NCI-H2081 (cell line): ENCODE measurements at places on chromosomes 12 and 14.
A peak's percentile ranks its signal among the peaks of the same experiment; 100 is the strongest.

- DNase-seq = no peak
Measured at GRCh38 chr12:25896981-25897380, 61.5 kb upstream of the RASSF8 start.

DNA sequence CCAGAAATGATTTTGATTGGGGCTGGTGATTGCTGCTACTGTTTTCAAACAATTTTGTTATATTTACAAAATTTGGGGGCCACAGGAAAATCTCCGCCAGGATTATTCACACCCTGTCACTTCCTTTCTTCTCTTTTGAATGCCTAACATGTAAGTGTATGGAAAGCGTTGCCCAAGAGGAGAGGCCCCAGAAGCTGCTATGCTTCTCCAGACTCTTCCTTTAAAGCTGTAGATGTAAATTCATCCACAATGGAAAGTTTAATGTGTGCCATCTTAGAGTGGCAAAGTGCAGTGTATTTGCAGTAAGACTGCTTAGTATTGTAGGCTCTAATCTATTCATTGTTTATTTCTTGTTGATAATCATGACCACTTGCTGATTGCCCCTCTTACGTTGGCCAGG lies 136.7 kb upstream of the LRIG3 start:
- DNase-seq = no peak

DNA sequence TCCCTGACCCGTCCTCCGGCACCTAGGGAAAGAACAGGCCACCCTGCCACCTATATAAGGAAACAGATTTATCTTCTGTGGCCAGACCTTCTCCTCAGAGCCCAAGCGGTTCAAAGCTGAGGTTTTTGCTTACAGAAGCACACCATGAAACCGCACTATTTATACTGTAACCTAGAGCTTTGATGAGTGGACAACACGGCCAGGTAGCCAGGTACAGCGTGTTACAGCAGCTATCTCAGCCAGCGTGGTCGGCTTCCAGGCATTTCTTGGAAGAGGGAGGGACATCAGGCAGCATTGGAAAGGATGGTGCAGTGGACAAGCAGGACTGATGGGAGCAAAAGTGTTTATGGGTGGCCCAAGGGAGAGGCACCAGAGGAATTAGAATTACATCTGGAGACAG lies 34.4 kb downstream of the TTC7B start:
- no peak for DNase-seq

- DNase-seq = peak; percentile 68
Measured at GRCh38 chr14:21068521-21069387, 1.4 kb upstream of the ARHGEF40 start.

DNA sequence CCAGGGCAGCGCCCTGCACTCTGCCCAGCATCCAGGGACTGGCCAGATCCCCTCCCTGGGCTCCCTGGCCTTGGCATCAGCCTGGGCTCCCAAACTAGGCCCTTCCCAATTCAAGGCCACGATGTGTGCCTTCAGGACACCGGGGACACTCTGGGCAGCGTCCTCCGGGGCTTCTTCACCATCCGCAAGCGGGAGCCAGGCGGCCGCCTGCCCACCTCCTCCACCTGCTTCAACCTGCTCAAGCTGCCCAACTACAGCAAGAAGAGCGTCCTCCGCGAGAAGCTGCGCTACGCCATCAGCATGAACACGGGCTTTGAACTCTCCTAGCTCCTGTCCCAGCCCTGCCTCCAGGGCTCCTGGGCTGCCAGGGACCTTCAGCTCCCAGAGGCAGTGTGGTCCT lies 38.8 kb downstream of the MMAB start:
- DNase-seq = no peak

GRCh38 chr14:100679707-100680438 lies 46.8 kb upstream of the DLK1 start:
- no peak for DNase-seq
